Renal cortex interstitium (tissue), 15 donors: ENCODE measurements at places on chromosomes 5 and 9. TPM values are rescaled to one million over a fixed set of nuclear protein-coding genes. Genes with fewer than 3 reads are reported as not detected.

The OBP2B gene
- polyA plus RNA-seq = not detected

The PTPRD gene
- 130 TPM for polyA plus RNA-seq

The RGS7BP gene
- 7.2 TPM for polyA plus RNA-seq

The SRA1 gene
- 23.8 TPM for polyA plus RNA-seq

The SLIT3 gene
- 63.8 TPM for polyA plus RNA-seq

The GABRP gene
- polyA plus RNA-seq = 1.2 TPM

The DDX4 gene
- not detected for polyA plus RNA-seq

The HMMR gene
- 22.6 TPM for polyA plus RNA-seq

The C1QTNF3 gene
- 72.3 TPM for polyA plus RNA-seq
